GM12878 (cell line): ENCODE measurements at places on chromosomes 11 and 22.

DNA sequence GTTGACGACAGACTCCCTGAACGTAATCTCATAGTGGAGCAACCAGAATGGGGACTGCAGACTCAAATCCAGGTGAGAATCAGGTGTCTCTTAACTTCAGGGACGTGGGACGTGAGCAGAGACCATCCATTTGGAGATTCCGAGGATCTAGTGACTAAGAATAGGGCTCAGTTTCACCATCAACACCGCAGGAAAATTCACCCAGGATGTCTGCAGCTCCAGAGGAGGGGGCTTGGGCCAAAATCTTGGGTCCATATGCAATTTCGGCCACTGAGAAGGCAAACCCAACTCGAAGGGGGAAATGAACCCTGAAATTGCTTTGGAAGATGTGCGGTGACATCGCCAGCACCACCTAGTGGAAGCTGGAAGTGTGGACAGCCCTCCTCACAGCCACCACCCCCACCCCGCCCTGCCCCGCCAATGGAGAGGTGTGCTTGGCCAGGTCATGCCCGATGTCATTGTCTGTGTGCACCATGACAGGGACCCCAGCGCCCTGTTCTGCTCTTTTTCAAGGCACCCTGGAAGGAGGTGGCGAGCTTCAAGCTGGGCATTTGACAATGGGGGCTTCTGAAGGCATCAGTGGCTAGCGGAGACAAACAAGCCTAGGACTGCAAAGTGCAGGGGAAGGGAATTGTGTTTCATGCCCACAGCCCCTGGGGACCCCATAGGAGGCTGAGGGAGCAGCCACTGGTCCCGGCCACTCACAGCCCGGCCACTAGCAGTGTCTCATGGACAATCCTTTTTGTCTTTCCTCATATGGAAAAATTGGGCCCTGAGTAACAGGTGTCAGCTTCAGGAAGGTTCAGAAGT lies 24.8 kb downstream of the APOL1 start:
- no peak for DNase-seq

GRCh38 chr22:46845296-46846149 lies 83.1 kb downstream of the TBC1D22A start:
- no peak for DNase-seq

GRCh38 chr22:36680038-36680437 lies 23.5 kb downstream of the CACNG2 start:
- DNase-seq = no peak

GRCh38 chr11:8597182-8597581 lies 3.2 kb upstream of the STK33 start:
- no peak for DNase-seq

DNA sequence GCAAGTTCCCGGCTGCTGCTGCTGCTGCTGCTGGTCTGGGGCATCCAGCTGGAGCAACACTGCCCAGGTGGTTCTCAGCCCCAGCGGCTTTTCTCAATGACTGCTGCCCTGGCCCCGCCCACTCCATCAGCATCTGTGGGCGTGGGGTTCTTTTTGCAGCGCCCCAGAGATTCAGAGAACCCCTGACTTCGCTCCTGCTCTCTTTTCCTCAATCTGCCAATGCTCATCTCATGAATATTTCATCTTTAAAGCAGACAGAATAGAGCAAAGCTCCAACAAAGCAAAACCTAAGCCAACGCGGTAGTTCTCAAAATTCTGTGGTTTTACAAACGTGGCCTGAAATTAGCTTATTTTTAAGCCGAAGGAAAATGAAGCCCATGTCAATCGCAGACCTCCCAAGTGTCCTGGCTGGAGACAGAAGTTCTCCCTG lies 363.6 kb downstream of the CTTN start:
- DNase-seq = no peak

GRCh38 chr22:24424001-24424900 lies 3.1 kb upstream of the ADORA2A start:
- no peak for DNase-seq

GRCh38 chr11:76789443-76789719 lies 6.2 kb downstream of the TSKU start:
- no peak for DNase-seq

DNA sequence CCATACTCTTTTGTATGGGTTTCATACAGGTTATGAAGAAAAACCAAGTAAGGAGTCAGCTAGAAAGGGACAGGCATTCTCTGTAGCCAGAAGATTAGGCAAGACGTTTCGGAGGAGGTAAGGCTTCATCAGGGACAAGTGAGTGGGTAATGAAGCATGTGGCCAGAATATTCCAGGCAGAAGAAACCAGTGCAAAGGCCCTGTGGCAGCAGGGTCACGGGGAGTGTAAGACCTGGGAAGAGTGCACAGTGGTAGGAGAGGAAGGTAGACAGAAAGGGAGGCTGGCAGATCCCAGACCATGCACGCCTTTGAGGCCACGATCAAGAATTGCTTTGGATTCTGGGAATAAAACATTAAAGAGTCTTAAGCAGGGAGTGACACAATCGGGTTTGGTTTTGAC lies 177.6 kb downstream of the MIAT start:
- DNase-seq = no peak

- DNase-seq = no peak
These were observed 5.1 kb downstream of the TMEM121B start for GRCh38 chr22:17115945-17116565.

DNA sequence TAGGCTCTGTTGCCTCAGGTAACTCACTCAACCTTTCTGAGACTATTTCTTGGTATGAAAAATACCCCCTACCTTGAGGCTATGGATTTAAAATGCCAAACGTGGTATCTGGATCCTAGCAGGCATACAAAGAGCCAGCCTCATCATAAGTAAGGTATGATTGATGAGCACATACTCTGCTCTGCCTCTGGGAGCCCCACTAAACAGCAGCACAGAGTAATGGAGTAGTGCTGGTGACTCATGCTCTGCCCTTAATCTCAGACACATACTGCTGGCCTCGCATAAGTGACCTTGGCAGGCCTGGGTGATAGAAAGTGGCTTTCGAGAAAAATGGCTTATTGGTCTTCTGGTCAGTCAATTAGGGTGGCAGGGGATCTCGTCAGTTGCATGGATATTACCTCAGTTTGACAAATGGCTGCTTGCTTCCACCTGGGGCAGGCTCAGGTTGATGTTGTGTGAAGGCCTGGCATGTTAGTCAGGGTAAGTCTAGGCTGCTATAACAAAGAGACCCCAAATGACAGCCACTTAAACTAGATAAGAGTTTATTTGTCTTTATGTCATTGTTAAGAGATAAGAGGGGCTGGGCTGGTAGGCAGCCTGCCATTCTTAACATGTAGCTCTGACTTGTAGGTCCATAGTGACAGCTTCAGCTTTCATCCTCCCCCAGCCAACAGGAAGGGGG lies 15.2 kb upstream of the SLC6A5 start:
- DNase-seq = no peak

- no peak for DNase-seq
These were observed 8.8 kb downstream of the SCGB2A1 start for GRCh38 chr11:62217191-62217748.

DNA sequence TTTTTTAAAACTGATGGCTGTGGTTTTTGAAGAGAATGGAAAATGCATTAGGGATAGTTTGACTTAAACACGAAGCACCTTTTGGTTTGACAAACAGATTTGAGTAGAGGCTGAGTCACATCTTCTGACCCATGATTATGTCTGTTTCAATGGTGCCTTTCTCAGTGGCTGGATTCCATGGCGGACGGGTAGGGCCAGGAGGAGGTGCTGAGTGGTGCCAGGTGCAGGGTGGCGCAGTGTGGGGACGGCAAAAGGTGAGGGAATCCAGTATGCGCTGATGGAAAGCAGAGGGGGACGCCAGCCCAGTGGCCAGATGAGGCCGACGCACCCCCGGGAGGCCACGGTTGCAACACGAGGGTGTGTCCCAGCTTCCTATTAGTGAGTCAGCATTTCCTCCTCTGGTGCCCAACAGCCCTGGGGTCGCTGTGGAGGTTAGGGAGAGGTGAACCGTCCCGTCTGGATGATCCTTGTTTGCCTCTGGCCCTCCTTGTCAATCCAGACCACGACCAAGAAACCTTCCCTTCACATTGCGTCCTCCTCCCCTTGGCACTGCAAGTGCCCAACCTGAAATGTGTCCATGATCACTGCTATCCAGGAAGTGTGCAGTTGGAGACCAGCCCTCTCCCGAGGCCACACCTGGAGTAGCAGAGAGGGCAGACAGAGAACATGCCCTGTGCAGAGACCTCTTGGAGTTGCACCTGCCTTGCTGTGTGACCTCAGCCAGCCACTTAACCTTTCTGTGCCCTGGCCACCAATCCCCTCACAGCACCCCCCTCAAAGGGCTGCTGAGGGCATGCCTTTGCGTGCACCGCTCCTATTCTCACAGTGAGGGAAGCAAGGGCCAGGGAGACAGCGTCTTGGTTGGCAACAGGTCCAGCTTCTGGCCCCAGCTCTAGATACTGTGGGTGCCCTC lies 32.5 kb upstream of the ATXN10 start:
- DNase-seq = no peak

DNA sequence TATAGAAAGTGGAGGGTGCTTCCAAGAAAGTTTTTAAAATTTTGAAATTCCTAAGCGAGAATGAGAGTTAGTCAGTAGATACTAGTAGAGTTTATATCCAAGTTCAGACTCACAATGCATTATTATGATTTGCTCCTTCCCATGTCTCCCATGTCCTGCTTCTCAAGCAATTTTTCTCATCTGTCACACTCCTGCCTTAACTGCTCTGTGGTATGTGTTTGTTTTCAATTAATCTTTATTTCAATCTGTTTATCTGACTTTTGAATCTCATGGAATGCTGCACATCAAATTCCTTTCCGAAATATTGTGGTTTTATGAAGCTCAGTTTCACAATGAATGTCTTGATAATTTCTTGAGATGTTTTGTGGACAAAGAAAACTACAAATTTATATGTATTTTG lies 18.1 kb downstream of the THY1 start:
- no peak for DNase-seq

DNA sequence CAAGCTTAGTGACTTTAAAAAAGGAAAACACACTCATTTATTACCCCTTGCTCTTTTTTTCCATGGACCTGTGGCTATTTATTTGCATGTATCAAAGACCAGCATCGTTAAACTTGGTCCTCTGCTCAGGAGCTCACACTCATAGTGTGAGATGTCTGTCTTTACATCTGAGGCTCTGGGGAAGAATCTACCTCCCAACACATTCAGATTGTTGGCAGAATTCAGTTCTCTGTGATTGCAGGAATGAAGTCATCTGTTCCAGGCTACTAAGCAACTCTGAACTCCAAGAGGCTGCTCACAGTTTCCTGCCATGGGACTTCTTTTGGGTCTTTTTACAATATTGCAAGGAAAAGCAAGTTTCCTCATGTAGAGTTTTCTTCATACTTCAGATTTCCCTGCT lies 138.8 kb downstream of the LRRC4C start:
- no peak for DNase-seq

GRCh38 chr11:60852982-60853950 lies 2.5 kb downstream of the PTGDR2 start:
- DNase-seq = no peak

DNA sequence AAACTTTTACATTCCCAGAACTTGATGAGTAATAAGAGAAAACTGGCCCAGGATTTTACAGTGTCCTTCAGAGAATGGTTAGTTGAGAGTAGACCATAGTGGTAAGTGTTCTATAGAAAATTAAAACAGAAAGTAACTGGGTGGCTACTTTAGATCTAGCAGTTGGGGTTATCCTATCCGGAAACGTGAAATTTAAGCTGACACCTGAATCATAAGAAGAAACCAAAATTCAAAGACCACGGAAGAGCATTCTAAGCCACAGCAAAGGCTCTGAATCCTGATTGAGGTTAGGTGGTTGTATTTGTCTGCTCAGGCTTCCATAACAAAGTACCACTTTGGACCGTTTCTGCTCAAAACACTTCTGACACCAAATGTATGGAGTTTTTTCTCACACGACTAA lies 34.0 kb downstream of the TTC17 start:
- DNase-seq = no peak

- DNase-seq = no peak
These were observed 9.5 kb upstream of the GNAZ start for GRCh38 chr22:23060612-23061400.

DNA sequence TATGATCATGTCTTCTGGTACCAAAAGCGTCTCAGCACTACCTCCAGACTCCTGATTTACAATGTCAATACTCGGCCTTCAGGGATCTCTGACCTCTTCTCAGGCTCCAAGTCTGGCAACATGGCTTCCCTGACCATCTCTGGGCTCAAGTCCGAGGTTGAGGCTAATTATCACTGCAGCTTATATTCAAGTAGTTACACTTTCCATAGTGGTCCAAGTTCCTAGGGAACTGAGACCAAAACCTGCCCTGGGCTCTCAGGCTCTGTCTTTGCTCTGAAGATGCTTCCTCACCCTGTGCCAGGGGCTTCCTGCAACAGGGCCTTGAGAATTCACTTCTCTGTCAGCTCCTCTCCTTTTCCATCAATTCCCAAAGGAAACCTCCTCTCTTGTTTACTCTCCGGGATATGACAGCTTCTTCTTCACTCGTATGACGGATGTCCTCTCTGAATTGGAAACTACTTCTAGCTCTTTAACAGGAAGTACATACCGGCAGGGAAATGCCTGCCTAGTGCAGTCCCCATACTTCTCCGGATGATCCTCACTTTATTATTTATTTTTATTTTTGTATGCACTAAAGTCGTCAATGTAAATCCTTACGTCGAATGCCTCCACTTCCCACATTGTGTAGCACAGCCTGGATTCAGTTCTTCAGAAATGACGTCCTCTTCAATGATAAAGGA lies 29.6 kb upstream of the PRAME start:
- DNase-seq = no peak

GRCh38 chr11:8691601-8692000 lies 9.0 kb downstream of the RPL27A start:
- no peak for DNase-seq

DNA sequence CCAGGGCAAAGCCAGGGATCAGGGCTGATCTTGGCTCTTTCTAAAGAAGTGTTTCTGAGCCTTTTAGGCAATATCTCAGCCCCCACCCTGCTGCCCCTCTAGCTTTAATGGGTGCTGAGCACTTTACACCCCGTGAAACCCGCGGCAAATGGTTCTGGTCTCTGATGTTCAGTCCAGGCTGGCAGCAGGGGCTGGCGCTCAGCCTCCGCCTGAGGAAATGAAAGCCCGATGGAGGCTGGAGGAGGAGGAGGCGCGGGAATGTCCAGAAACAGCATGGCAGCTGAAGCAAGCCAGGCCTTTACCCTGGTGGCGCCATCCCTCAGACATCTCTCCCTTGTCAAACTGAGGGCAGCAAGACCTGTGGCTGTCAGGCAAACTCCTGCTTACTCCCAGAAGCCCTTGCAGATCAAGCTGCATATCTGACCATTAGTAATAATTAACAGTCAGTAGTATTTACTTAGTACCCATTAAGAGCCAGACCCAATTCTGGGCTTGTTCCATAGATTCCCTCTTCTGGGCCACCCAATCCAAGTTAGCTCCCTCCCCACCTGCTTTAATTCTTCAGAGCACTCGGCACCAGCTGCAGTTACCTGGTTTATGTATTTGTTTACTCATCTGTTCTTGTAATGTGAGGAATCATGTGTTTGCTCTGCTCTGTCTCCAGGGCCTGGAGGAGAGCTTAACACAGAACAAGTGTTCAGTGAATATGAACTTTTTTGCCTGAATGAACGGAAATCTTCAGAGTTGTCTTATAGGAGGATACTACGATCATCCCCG lies 15.0 kb upstream of the ALX4 start:
- no peak for DNase-seq
